Hypothalamus (tissue), 51 donors: ENCODE measurements at places on chromosomes 2 and 18.

DNA sequence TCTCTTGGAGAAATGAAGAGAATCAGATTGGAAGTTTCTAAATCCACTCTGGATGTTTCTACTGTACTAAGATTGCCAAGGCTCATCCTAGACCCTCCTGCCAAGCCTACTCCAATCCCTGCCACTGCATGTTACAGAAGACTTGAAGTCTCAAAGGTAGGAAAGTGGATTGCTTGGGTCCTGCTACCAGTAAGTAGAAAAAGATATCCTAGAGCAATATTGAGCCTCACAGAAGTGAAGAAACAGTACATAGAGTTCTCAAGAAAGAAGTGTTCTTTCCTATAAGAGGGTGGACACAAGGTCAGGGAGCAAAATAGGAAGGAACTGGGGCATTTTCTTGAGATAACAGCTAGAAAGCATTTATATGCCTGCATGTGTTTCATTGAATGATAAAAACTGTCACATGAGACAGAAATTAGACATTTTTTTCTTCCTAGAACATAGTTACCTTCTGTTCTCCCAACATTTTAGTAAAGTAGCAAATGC lies 232.9 kb downstream of the RBM43 start:
- DNase-seq = no peak

GRCh38 chr2:42935692-42936671 lies 143.6 kb upstream of the HAAO start:
- DNase-seq = no peak

GRCh38 chr2:112075490-112076260 lies 20.6 kb downstream of the TMEM87B start:
- no peak for DNase-seq

GRCh38 chr2:231212329-231212845 lies 14.0 kb downstream of the ARMC9 start:
- DNase-seq = no peak

DNA sequence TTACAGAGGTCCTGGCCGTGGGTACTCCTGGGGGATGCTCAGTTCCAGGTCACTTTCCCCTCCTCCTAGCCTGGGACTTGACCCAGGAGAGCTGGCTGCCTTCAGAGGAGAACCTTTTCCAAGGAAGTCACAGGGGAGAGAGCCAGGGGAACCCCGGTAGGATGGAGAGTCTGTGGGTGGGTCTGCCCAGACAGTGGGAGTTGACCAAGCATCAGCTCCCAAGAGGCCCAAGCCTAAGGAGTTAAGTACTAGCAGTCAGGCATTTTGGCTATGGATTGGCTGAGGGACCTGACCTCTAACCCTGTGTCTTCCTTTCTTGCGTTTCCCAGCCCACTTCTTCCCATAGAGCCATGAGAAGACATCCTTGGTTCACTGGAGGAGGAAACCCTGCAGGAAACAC lies 48.8 kb upstream of the PLB1 start:
- DNase-seq = no peak
